ENCODE measurements at places on chromosomes 4 and X.
A peak's percentile ranks its signal among the peaks of the same experiment; 100 is the strongest.

GRCh38 chr4:77097611-77098010, 21.8 kb upstream of the CCNI start:
- no peak for DNase-seq

DNA sequence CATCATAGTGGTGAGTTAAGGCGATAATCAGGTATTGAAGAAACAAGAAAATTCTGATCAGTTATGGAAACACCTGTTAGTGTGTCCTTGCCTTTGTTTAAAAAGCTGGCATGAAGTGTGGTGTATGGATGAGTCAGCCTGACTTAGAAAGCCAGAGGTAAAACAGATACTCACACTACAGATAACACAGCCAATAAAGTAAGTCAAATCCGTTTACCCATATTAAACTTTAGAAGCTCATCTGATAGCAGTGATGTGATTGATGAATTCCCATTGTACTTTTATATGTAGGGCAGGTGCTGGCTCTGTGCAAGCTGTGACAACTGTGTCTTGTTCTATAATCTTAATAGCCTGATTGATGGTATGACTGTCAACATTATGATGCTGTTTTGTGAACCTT, 1392.7 kb upstream of the IGFBP7 start:
- no peak for DNase-seq

DNA sequence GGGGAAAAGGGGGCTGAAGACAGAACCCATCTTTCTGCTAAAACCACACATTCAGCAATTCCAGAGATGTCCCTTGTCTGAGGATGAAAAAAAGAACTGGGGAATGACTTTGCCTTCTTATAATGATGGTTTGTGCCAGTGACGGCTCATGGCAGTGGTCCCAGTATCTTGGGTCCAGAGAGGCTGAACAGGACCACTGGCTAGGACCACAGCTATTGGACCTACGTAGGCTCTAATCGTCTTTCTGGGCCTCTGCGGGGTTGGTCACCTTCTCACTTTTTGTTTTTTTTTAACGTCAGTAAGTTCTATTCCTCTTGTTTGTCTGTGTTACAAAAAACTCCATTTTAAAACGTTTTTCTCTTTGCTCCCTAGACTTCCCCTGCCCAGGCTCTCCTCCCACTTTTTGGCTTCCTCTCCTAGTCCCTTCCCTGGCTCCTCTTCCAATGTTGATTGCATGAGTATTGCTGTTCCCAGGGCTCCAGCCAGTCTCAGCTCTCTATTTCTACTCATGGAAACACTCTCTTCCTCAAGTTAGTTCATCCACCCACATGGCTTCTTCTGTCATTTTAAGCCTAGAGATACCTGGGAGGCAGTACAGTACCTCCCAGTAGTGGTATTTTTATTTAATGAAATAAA, 52.6 kb upstream of the STX18 start:
- no peak for DNase-seq

GRCh38 chr4:26632916-26633315, 49.0 kb downstream of the TBC1D19 start:
- no peak for DNase-seq

DNA sequence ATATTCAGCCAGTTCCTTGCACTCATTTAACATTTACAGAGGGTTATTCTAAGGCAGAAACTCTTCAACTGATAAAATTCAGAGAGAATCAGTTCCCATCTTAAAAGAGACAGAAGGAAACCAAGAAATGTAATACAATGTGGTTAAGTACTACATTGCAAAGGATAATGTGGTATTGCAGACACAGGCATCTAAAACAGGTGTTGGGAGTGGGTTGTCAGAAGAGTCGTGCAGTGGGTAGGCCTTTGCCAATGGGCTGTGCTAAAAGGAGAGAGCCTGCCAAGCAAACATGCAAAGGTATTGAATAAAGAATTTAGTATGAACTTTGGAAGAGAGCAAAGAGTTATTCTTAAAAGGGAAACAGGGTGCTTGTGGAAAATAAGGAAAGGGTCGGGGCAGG, 1044.4 kb upstream of the DIAPH2 start:
- no peak for DNase-seq

DNA sequence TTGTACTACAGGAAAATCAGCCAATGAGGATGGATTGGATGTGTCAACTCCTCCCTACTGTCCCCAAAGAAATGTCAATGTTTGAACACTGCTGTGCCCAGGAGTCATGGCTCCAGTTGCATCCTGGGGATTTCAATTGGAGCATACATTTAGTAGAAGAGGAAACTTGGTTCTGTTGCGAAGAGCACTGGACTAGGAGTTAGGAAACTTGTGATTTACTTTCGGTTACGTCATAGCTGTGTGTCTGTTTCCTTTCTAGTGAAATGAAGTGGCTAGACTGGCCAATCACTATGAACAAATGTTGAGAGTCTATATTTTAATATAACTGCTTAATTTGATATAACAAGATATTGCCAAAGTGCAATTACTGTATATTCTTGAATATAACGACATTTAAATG, 35.2 kb downstream of the ARL9 start:
- DNase-seq, result no peak

DNA sequence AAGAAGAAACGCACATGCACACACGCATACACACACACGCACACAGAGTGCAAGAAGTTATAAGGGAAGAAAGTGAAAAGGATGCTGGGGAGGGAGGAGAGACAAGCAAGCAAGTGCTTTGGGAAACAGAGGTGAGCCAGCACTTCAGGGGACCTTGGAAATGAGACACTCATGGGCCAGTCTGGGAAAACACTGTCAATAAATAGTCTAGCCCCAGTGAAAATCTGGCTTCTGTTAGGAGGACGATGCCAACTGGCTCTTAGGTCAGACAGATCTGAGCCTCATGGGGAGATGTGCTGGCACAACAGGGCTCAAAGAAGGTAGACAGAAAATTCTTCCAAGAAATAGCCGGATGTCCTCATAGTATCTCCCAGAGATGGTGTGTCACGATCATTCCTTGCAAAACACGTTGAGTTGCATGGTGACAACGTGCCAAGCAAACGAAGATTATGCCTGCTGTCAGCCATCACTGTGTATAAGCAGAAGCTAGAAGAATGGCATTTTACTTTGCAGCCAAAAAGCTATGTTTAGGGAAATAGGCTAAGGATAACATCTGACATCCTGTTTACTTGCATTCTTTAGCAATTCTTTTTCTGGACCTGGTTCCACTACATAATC, 557 bp upstream of the ARHGEF6 start:
- DNase-seq, result no peak

- DNase-seq, result no peak
Observed at GRCh38 chr4:7826909-7827306, 112.8 kb downstream of the AFAP1 start.

- no peak for DNase-seq
Observed at GRCh38 chrX:150849996-150850720, 48.3 kb downstream of the CD99L2 start.

- peak; percentile 33 for DNase-seq
Observed at GRCh38 chrX:132463411-132463810, 25.4 kb downstream of the MBNL3 start.

DNA sequence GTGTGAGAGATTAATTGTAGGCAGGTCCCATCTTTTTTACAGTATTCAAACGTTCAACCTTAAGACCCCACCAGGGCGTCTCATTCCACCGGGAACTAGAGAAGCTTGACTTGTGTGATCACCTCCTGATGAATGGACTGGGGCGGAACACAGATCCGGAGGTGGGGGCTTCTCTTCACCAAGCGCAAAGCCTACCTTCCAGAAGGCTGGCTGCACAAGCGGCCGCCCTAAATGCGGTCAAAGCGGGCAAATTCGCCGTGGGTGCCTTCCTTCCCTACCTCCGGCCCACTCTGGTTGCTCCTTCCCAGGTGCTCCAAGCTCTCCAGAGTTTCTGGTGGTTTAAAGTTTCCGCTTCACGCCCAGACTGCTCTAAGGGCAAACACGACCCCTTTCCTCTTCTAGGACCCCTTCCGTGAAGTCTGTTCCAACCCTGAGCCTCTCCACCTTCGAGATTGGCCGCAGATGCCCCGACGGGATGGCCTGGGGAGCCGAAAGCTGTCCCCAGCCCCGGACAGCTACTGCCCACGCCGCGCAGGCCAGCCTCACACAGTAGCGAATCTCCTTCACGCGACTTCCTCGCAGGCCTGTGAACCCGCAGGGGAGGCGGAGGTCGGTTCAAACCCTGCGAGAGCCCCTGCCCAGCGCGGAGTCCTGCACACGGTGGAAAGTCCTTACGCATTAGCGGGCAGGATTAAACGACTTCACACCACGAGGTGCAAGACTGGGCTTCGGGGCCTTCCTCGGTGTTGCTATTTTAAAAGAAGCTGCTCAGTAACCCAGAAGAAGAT, 1.6 kb upstream of the WWC2 start:
- peak; percentile 26 for DNase-seq

DNA sequence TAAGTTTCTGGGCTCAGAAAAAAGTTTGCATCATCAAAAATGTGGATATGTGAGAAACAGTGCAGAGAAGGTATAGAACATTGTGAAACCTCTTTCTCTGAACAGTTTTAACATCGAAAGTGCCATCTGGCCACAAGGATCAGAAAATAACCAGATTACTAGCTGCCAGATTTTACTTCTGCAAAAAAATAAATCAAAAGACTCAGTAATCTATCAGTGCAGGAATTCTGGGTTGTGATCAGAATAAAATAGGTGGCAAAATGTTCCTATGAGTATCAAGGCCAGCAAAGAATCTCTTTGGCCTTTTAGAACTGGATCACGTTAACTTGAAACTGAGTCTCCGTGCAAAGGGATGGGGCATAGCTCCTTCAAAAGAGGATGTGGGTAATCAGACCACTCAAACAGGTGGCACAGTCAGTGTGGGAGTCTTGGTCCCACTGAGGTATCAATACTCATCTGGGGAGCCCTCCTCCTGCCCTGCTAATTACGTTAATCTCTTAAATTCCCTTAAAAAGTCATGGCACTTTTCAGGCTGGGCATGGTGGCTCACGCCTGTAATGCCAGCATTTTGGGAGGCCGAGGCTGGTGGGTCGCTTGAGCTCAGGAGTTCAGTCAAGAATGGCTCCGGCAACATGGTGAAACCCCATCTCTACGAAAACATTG, 26.7 kb upstream of the RBM47 start:
- DNase-seq, result no peak

DNA sequence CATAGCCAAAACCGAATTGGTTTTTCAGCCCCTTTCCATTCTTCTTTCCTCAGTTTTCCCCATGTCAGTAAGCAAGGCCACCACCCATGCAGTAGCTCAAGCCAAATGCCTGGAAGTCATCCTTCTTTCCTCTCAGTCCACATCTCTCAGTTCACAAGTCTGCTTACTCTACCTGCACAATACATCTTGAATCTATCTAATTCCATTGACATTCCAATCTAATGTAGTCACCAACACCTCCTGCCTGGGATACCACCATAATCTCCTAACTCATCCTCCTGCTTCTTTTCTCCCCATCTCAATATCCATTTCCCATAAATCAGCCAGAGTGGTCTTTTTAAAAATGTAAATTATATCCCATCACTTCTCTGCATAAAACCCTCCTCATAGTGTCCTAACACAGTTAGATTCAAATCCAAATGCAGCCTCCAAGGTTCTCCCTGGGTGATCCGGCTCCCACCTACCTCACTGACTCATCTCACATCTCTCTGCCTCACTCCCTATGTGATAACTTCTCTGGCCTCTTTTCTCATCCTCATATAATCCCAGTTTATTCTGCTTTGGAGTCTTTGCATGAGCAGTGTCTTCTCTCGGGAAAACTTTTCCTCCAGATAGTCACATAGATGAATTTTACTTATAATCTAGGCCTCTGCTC, 26.9 kb downstream of the KCNIP4 start:
- DNase-seq, result no peak

DNA sequence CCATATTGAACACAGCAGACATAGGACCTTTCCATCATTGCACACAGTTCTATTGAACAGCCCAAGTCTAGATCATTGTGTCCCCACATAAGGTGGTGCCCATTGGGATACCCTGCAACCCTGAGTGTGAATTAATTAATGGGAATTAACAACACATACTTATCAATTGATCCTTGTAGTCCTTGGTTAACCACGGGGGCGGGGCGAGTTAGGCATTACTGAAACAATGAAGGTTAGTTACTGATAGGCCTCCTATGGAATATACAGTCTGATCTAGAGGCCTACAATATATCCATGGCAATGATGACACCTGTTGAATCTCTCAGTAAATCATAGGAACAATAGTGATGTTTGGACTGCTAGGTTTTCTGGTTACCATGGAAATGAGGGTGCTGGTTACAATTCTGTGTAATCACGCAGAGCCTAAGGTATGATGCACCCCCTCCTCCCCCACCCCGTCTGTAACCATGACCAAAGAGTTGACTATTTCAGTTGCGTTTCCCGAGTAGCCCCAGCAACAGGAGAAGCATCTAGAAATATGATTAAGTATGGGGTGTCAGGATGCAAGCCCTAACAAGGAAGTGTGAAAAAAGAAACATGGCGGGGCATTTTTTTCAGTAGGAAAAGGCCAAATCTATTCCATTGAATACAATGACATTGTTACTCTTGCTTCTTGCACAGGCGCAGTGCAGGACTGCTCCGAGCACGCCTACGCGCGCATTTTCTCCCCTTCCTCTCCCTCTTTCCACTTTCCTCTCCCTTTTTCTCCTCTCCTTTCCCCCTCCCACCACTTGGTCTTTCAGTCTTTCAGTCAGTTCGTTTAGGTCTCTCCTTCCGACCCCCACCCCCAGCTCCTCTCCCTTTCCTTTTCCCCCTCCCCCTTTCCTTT, 677 bp upstream of the NONO start:
- DNase-seq, result peak; percentile 9
